ENCODE measurements at places on chromosomes 5 and 9.

DNA sequence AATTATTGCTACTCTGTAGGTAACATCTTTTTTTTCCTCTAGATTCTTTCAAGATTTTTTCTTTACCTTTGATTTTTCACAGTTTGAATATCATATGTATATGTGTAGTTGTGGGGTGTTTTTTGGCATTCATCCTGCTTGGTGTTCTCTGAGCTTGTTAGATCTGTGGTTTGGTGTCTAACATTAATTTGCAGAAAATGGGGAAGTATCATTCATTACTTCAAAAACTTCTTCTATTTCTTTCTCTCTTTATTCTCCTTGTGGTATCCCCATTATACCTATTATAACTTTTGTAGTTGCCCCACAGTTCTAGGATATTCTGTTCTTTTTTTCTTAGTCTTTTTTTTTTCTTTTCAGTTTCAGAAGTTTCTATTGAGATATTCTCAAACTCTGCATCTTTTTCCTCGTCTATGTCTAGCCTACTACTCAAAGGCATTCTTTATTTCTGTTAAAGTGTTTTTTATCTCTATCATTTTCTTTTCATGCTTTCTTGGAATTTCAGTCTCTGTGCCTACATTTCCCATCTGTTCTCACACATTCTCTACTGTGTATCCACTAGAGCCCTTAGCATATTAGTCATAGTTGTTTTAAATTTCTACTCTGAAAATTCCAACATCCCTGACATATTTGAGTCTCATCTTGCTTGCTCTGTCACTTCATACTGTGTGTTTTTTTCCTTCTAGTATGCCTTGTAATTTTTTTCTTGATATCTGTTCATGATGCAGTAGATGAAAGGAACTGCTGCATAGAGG is 60.1 kb upstream of the GNA14 start:
- no peak for DNase-seq

- no peak for DNase-seq
These were observed 211.9 kb downstream of the ACTL7B start for GRCh38 chr9:108643731-108644510.

DNA sequence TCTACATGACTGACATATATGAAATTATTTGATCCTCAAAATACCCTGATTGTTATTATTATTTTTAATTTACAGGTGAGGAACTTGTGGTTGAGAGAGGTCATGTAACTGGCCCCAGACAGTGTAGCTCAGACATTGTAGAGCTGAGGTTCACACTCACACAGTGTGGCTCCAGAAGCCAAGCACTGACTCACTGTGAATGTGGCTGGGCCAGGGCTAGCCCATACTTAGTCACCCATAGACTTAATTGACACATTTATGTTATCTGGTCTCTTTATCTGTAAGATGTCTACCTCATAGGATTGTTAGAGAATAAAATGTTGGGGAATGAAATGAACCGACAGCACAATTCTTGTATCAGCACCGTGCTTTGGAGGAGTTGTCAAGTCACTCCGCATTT is 24.9 kb upstream of the CCDC112 start:
- no peak for DNase-seq

GRCh38 chr9:95778957-95779356 is 96.5 kb upstream of the ERCC6L2 start:
- DNase-seq, result no peak

- DNase-seq, result no peak
These were observed 59.5 kb downstream of the COL27A1 start for GRCh38 chr9:114214686-114215414.

DNA sequence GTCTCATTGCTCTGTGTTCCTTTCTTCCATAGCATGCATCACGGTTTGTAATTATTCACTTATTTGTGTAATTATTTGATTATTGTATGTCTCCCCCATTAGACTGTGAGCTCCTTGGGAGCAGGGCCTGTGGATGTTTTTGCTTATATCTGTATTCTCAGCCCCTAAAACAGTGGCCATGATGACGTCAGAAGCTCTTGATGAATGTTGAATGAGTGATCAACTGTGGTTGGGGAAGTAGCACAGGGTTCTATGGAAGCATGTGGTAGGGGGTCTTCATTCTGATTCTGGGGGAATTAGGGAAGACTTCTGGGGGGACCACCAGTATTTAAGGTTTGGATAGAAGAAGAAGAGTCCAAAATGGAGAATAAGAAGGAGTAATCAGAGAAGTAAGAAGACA is 6.0 kb downstream of the DNAI1 start:
- no peak for DNase-seq

GRCh38 chr9:129458663-129459546 is 162.0 kb downstream of the C9orf50 start:
- DNase-seq, result no peak

DNA sequence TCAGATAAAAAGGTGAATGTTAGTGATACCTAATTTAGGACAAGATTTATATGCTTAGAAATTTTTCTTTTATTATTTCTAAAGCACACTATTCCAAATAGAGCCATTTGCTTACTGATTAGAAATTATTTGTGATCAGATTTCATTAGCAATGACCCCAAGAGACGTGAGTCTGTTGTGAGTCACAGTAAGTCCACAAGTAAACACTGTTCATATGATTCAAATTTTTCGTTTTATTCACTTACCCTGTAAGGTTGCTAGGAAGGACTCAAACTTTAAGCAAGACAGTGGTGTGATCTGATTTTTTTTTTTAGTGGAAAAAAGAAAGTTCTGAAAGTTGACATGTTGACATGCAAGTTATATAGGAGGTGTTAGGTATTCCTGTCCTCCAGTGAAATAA is 1.2 kb downstream of the CARD6 start:
- DNase-seq, result no peak

DNA sequence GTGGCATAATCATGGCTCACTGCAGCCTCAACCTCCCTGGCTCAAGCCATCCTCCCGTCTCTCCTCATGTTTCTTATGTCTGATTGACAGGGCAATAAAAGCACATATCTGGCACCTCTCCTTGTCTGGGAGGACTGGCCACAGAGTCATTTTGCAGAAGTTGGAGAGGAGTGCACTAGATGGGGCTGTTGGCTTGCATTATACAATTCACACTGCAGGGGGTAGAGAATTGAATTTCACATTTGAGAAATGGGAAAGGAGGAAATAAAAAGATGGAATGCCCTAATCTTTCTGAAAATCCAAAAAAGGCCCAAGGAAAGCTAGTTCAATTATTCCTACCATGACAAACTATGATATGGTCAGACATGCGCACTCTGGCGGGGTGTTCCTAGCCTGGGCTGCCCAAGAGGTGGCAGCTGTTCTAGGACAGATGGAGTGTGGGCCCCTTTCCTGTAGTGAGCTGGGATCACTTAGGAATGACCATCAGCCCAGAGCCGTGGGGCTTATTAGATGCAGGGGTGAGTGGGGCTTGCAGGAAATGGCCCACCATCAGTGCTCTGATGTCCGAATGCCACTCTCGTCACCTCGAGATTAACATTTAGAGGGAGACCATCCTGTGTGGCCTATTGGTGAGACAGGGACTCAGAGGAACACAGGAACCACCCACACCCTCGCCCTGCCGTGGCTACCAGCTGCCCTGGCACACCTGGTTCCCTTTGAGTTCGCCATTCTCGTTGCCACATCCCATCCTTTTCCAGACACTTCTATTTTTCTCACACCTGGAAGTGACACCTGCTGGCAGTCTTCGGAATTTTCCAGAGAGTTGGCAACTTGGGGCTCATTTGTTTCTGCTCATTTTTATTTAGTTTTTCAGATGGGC is 21.8 kb upstream of the ANKRD18A start:
- DNase-seq, result peak; percentile 49

- no peak for DNase-seq
These were observed 158.3 kb downstream of the NR2F1-AS1 start for GRCh38 chr5:93422652-93423280.

GRCh38 chr5:206406-206805 is 11.5 kb downstream of the CCDC127 start:
- no peak for DNase-seq

DNA sequence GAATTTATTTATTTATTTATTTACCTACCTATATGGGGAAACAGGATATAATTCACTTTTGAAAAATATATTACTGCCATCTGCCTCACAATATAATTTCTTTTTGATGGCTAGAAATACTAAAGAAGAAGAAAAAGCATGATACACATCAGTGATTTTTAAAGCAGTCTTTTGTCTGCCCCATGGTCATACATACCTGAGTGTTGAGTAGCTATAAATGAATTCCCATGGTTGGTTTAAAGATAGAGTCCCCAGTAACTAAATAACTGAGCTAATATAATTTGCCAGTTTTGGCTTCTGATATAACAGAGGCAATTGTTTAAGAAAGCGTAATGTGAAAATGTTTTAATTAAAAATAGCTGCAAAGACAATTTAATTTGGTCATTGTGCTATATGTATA is 447.8 kb downstream of the PDE4D start:
- DNase-seq, result no peak

GRCh38 chr5:55668356-55668755 is 43.8 kb downstream of the SLC38A9 start:
- no peak for DNase-seq

GRCh38 chr5:59521476-59521875 is 372.1 kb downstream of the PDE4D start:
- DNase-seq, result no peak

DNA sequence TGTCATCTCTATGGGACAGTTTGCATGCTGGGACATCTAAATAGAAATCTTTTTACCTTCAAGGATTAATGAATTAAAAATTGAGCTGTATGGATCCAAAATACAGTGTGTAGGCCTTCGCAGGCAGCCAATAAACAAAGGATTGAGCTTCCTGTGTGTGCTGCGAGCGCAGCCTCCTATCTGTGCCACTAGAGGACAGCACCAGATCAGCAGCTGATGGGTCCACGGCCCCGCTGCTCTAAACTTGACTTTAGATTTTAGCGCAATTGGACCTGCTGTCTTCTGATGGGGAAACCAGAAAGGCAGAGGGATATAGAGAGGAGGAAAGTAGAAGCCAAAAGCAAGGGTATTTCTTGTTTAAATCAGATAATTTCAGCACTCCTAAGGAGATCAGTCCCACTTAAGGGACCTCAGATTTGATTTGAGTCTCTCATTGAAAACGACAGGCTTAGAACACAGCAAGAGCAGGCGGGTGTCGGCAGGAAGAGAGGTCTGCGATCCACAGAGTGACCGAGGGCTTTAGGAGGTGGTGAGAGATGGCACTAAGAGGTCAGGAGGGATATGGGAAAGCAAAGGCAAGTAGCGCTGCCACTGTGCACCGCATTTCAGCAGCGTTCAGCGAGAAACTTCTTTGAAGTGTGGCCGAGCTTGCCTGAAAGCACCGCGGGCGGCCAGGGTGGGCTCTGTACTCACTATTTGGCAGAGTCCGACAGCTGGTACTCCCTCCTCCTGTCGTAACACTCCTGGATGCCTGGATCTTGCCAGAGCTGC is 214.3 kb downstream of the GNA14 start:
- DNase-seq, result peak; percentile 76

DNA sequence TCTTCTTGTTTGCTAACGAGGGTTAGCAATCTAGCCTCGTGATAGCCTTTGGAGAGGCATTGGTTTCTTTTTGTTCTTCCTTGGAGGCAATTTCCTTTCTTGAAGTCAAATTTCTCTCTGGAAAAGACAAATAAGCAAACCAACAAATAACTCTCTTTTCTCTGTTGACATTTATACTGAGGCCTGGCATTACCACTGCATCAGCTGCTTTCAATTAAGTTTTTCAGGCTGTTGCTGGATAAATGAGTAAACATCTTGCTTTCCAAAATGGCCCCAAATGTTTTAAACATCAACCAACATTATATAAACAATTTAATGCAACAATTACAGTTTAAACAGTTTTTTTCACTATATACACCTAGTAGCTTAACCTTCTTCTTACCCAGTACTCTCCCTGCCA is 264.4 kb downstream of the HTR1A start:
- DNase-seq, result no peak

DNA sequence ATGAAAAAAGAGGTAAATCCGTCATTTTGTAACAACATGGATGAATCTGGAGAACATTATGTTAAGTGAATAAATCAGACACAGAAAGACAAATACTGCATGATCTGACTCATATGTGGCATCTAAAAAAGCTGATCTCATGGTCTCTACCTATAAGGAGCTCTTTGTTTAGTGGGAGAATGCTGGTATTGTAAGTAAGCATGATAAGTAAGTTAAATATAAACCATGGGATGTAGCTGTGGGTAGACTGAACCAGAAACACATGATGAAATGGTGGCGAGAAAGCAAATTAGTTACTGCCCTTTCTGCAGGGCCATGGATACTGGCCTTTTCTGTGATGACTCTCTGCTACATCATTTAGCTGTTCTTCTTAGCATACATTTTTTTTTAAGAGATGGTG is 66.4 kb upstream of the RUSC2 start:
- DNase-seq, result no peak

DNA sequence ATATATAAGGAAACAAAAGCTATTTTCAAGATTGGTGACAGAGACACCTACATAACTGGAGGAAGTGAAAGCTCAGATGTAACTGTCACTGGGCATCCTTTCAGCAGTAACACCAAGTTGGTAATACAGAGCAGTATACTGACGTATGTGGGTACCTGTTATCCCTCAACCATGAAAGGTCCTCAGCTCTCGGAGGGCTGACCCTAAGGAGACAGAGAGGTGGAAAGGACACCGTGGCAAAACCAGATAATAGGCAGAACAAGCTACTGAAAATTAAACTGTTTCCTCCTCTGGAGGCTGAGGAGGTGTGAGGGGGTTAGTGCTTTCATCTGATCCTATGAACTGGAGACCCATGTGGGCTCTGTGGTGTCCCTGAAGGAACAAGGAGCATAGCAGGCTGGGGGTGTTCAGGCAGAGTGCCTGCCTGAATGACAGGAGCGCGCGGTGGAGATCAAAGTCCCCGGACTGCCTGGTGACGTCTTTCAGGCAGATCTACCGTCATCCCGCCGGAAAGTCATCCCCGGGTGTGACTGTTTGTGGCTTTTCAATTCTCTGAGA is 130.2 kb upstream of the FSTL4 start:
- no peak for DNase-seq

GRCh38 chr9:110980261-110980660 is 58.0 kb downstream of the LPAR1 start:
- no peak for DNase-seq

DNA sequence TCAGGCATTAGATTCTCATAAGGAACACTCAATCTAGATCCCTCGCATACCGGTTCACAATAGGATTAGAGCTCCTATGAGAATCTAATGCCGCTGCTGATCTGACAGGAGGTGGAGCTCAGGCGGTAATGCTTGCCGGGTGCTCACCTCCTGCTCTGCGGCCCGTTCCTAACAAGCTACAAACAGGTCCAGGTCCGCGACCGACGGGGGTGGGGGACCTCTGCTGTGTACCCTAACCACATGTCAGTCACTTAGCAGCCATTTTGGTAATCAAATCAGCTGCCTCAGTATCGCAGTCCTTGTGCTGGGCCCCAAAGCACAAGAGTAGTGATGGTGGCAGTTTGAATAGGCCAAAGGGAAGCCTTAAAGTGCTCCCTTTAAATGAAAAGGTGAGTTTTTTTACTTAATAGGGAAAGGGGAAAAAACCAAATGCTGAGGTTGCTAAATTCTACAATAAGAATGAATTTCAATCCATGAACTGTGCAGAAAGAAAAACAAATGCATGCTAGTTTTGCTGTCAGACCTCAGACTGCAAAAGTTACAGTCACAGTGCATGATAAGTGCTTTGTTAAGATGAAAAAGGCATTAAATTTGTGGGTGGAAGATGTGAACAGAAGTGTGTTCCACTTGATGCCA is 67.0 kb upstream of the TNPO1 start:
- no peak for DNase-seq

Data from muscle of back (tissue), 13 donors.